ENCODE measurements at places on chromosomes 6 and 20. TPM values are rescaled to one million over a fixed set of nuclear protein-coding genes. Genes with fewer than 3 reads are reported as not detected.

Gene PCK1
- 0.45 TPM for total RNA-seq

Gene NUP43
- 16.8 TPM for total RNA-seq

Gene DUSP15
- total RNA-seq = 8.6 TPM

Gene SMLR1
- total RNA-seq = 0.11 TPM

Gene CAGE1
- total RNA-seq = 0.07 TPM

Gene SLC22A2
- total RNA-seq = 0.66 TPM

Gene SLC2A10
- total RNA-seq = 2.7 TPM
